CD8-positive, alpha-beta memory T cell (primary cell): ENCODE measurements at places on chromosomes 13 and 19. TPM values are rescaled to one million over a fixed set of nuclear protein-coding genes. Genes with fewer than 3 reads are reported as not detected.

- no peak for DNase-seq
These were observed 5.4 kb downstream of the UCHL3 start for GRCh38 chr13:75554981-75555380.

GRCh38 chr19:2517881-2518601 is 42.1 kb downstream of the GADD45B start:
- DNase-seq, result no peak

DNA sequence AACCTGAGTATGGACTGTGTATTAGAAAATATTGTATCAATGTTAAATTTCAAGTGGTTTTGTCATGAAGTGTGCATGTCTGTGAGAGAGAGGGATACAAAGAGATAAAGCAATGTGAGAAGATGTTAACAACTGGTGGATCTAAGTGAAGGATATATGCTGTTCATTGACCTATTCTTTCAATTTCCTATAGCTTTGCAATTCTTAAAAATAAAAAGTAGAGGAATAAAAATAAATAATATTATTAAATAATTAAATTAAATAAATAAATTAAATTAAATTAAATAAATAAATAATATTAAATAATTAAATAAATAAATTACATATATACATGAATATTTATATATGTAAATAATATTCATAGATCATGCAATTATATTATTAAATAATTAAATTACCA is 131.2 kb upstream of the DACH1 start:
- DNase-seq, result no peak

DNA sequence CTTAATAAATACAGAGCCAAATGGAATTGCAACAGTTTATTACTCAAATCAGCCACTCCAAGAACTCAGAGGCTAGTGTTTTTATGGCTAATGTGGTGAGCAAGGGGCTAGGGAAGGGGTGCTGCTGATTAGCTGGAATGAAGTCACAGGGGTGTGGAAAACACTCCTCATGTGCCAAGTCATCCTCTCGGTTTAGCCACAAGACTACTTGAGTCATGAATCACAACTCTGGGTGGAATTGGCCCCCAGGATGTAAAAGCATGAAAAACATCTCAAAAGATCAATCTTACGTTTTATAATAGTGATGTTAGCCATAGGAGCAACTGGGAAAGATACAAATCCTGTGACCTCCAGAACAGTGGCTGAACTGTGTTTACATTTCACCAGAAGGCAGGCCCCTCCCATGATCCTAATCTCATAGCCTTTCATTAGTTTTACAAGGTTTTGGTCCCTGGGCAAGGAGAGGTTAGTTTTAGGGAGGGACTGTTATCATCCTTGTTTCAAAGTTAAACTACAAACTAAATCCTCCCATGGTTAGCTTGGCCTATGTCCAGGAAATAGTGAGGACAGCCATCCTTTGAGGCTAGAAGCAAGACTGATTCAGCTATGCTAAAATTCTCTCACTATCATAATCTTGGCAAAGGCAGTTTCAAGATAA is 2020.1 kb upstream of the PCDH20 start:
- no peak for DNase-seq

DNA sequence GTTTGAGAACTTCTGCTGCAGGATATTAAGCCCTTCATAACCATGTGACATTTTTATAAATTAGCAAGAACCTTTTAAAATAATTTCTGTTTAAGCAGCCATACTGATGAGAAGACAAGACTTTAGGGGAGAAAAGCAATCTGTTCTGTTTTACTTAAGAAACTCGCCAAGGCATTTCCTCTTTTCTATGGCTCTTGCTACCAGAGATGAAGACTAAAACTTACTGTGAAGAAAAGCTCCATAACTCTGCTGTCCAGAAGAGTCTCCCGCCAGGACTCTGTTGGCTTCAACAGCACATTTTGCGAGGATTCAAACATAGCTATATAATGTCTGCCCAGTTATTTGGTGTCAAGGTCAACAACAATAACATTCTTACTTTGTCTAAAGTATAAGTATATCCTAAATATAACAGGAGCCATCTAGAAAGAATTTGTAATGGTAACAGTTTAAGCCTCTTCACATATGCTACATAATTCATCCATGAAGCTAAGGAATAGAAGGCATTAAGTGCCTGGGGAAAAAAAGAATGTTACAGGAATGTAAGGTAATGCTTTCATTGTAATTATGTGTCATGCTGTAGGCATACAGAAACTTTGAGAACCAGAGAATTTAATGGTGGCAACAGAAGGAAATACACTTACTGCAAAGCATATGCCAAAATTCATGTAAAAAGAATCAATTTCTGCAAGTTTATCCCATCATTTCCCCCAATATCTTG is 53.2 kb upstream of the EEF1AKMT1 start:
- DNase-seq, result no peak

DNA sequence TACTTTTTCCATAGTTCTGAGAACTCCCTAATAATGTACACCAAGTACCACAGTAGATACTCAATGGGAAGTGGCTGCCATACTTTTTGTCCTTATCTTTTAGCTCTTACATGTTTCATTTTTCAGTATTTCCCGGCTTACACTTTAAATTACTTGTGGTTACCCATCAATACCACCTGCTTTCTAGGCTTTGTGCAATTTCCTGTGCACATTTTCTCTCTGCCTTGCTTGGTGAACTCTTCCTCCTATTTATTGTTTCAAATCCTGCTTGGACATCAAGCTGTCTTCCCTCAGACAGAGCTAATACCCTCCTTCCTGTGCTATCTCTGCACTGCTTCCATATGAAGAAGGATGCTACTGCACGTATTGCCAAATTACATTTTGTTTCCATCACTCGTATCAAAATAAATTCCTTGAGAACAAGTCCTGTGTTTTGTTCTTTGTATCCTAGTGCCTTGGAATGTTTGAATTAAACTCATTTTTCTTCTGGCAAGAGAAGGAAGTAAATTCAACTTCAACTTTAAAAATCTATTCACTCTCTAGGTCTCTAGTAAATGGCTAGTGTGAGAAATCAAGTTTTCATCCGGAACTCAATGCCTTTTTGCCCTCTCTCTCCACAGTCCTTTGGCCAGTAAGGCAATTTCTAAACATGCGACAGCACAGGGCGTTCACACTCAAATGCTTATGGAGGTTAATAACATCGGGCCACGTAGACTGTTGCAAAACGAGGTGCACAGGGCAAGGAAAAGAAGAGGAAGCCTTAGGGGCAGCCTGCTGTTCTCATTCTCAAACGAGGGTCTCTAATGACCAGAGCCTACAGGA is 5.6 kb downstream of the ZAR1L start:
- no peak for DNase-seq

Gene WASF3
- 0.24 TPM for total RNA-seq
